Activated gamma-delta T cell treated with anti-CD3 and anti-CD28 coated beads, Interleukin-2, amount 50 U/mL, for 16 hours (primary cell): ENCODE measurements at places on chromosomes 12 and 14.

DNA sequence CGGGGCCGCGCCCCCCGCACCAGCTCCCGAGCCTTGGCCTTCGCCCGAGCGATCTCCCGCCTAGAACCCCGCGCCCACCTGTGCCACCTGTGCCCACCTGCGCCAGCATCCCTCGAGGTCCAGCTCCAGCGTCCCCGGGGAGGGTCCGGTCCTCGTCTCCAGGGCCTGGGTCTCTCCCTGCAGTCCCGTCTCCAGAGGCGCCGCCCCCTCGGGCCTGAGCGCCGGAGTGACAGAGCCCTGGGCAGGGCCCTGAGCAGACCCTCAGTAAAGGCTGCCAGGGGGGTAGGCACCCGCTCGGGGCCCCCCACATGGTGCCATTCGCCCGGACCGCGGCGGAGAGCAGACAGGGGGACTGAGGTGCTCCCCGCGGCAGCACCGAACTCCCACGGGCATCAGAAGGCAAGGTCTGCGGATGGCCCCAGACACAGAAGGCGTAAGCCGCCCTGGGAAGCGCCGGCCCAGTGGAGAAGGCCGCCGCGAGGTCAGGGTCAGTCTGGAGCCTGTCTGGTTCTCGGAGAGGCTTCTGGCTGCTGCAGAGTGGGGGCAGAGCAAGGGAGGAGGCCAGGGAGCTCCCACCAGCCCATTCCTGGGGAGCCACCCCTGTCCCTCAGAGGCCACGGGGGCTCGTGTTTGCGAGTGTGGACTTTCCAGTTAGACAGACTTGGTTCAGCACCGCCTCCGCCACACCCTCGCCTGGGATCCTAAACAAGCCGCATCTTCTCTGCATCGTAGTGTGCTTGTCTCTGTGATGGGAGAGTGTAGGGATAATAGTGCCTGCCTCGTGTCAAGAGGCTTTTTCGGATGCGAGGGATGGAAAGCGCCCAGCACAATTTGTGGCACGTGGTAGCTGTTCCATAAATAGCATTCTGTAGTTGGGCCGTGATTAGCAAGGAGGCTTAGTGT is 1.1 kb upstream of the PPP1R13B start:
- no peak for DNase-seq

DNA sequence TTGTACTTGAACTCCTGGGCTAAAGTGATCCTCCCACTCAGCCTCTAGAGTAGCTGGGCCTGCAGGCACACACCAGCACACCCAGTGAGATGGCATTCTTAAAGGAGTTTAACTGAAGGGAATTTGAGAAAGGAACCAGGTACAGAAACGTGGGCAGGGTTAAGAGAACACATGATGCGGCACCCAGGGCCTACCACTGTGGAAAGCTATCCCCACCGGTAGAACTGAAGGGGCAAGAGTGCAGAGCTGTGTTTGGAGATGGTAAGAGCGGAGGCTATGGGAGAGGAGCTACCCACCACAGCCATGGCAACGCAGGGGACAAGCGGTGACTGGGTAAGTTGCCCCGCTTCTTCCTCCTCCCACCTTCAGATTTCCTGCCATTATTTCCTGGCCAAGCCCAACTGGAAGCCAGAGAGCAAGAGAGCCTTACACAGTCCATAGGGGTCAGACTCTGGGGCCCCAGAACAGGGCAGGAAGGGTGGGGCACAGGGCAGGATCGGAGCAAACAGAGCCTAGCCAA is 46.5 kb downstream of the SOCS2 start:
- no peak for DNase-seq

- DNase-seq = no peak
Observed at GRCh38 chr12:98799146-98799810, 154.2 kb downstream of the APAF1 start.

GRCh38 chr12:5694759-5695409 is 250.2 kb downstream of the ANO2 start:
- no peak for DNase-seq

GRCh38 chr14:104724407-104724980 is 465 bp downstream of the ADSS1 start:
- DNase-seq = no peak

DNA sequence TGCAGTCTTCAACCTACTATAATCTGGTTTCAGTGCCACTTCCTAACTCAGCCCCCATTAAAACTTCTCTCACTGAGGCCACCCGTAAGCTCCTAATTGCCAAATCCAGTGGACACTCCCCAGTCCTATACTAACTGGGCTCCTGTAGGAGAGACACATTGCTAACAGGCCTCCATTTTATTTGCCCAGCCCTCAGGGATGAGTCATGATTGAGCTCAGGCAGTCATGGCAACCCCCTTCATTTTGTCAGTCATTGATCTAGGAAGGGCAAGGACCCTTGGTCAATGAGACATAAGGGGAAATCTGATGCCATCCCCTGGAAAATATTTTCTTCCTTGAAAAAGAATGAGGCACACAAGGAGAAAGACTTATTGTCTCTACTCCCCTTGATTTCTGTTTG is 70.1 kb upstream of the HIF1A start:
- no peak for DNase-seq

- DNase-seq = no peak
Observed at GRCh38 chr12:132227782-132228475, 83.7 kb downstream of the NOC4L start.

DNA sequence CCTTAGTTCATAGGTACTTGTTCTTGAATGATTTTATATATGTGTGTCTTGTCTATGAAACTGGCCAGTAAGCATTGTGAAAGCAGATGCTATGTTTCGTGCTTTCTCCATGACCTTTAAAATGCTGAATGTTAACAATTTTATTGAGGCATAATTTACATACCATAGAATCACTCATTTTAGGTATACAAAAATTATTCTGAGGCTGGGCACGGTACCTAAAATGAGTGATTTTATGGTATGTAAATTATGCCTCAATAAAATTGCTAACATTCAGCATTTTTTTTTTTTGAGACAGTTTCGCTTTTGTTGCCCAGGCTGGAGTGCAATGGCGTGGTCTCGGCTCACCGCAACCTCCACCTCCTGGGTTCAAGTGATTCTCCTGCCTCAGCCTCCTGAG is 6.8 kb downstream of the ESYT1 start:
- no peak for DNase-seq

DNA sequence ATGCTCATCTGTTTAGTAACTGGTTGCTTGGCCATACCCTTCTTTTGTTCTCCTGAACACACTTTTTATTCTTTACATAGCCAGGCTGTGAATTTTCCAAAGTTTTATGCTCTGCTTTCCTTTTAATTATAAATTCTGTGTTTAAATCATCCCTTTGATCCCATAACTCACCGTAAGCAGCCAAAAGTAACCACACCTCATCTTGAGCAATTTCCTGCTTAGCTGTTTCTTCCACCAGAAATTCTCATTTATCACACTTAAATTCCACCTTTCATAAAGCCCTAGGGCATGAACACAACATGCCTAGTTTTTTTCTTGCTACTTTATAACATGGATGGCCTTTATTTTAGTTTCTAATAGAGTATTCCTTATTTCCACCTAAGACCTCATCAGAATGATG is 510.7 kb downstream of the C12orf50 start:
- no peak for DNase-seq

- no peak for DNase-seq
Observed at GRCh38 chr12:96419576-96420276, 19.5 kb upstream of the CDK17 start.

- peak; percentile 48 for DNase-seq
Observed at GRCh38 chr14:89915114-89915878, 39.2 kb downstream of the EFCAB11 start.

GRCh38 chr12:112161711-112162110 is 36.4 kb downstream of the TRAFD1 start:
- no peak for DNase-seq

GRCh38 chr14:54533100-54533499 is 23.4 kb downstream of the CGRRF1 start:
- no peak for DNase-seq

DNA sequence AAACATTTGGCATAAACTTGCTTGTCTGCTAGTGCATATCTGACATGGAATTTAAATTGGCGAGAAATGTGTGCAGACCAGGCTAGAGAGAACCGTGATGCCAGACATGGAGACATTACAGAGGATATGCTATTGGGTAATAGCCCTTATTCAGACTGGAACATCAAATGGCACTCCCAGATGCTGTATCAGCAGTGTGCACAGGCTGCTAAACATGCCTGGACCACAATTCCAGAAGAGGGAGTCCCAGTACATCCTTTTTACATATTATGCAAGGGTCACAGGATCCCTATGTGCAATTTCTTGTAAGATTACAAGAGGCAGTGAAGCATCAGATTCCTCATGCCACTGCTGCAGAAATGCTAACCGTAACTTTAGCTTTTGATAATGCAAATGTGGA is 354.5 kb upstream of the FOXG1 start:
- no peak for DNase-seq

GRCh38 chr14:99038431-99038820 is 233.6 kb downstream of the BCL11B start:
- no peak for DNase-seq

GRCh38 chr14:51248016-51248987 is 8.3 kb downstream of the TMX1 start:
- no peak for DNase-seq

DNA sequence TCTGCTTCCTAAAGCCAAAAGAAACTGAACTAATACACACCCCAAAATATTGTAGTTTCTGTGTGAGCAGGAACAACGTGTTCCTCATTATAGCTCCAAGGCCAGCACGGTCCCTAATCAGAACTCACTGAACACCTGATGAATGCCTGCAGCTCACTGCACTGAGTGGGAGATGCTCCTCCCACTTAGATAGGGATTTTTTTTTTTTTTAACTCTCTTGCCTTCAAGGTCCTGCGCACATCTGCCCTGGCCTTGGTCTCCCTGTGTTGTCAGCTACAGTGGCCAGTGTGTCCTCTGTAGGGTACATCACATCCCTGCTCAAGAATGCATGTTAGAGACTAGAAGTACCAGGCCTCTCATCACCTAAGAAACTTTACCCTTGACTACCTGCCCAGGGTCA is 44.3 kb upstream of the TMPO start:
- no peak for DNase-seq

DNA sequence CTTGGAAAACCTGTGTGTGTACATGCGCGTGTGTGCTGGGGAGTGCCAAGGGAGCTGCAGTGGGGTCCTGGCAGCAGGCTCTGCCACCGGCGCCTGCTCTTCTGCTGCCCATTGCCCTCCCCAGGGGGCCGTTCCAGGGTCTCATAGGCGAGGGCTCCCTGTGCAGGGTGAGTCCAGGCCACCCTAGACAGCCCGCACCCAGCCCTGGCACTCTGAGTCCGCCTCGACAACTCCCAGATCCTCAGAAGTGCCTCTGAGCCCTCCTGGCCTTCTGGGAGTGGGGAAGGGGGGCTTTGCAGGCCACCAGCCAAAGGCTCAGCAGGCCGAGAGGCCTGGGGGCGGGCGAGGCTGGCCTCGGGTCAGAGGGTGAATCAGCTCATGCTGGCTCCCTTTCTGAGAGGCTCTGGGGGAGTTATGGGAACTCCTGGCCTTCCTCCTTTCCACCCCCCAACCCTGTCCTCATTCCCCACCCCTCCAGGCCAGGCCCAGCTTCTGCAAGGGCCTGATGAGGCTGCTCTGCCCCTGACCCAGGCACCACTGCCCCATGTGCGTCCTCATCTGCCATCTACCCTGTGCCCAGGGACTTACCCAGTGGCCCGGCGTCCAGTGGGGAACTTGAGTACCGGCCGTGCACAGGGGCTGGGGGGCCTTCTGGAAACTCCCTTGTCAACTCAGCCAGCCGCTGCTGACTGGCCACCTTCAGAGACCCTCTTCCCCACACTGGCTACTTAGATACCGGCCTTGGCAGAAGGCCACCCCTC is 2.1 kb upstream of the TEDC1 start:
- DNase-seq = no peak

- no peak for DNase-seq
Observed at GRCh38 chr14:69673104-69673503, 61.7 kb downstream of the SUSD6 start.

DNA sequence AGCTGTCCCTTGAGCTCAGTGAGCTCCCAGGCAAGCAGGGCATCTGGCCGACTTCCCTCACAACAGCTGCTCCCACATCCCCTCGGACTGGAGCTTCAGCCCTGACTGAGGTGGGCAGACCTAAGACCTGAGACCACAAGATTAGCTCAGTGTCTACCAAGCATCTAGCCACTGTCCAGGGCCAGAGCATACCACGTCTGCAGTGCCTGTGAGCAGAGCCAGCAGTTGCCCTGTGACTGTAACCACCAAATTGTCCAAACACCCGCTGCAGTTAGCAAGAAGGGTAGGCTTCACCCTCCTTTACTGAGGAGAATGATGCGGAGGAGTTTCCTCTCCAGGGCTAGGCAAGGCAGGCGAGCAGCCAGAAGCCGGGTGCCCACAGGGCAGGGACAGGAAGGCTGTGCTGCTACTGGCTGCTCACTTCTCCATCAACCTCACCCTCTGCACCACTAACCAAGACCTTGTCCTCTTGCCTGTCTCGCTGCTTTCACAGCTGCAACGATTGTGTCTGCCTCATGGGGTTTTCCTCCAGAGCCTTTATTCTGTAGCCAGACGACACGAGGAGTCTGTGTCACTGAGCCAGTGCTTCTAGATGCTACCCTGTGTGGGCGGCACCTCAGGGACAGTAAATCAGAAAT is 53.9 kb downstream of the ANAPC7 start:
- DNase-seq = peak; percentile 19

GRCh38 chr12:71011261-71011660 is 90.7 kb upstream of the PTPRR start:
- DNase-seq = no peak

DNA sequence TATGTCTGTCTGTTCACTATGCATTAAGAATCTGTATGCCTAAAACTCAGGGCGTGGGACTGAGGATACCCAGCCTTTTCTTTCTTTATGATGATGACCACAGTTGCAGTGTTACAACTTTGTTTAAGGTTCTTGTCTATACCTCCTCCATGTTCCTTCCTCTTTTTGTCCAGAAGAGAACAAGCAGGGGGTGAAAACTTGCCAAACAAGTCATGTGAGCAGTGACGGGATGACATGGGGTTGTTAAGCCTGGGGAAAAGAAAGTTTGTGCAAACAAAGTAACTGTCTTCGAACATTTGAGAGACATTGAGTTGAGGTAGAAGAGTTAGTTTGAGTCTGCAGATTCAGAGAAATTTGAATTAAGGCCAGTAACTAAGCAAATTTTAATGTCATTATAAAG is 505.5 kb downstream of the NPAS3 start:
- no peak for DNase-seq

GRCh38 chr12:12779529-12779928 is 5.9 kb upstream of the APOLD1 start:
- DNase-seq = no peak

DNA sequence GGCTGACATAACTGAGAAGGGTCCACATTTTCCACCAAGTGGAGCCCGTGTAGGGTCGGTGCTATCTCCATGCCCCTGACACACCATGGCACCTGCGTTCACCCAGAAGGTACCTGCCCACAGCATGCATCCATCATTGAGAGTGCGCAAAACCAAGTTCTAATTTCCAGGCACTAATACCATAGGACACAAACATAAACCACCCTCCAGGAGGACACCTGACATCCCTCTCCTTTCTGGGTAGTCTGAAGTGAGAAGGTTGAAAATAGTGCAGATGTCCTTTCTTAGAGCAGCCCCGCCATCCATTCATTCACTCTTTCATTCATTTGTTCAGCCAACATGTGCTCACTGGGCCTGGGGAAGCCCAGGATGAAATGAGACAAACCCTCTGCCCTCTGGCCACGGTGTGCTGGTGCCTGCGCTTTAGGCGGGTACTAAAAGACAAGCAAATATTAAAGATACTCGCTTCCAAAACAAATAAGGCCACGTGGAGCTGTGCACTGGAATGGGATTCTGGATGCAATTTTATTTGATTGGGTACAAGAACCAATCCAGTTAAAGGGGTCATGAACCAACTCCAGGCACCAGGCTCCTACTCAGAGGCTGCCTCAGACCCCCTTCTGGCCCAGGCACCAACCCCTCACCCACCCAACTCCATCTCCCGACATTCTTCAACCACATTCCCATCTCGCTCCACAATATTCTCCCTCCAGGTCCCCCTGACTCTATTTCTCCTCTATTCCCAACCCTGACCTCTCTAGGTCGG is 1.2 kb downstream of the TTC7B start:
- no peak for DNase-seq
